B cell (primary cell): ENCODE measurements at places on chromosomes 2 and 18.

GRCh38 chr2:205768815-205769494 is 86.7 kb downstream of the NRP2 start:
- H3K27me3 ChIP-seq: peaks cover 4% of the 10 kb centered on the region
- no peaks in the 10 kb centered on the region for H3K36me3 ChIP-seq
- H3K4me1 ChIP-seq: peaks cover 2% of the 10 kb centered on the region
- H3K4me3 ChIP-seq: no peak overlapping the region
- H3K27ac ChIP-seq: no peak overlapping the region

DNA sequence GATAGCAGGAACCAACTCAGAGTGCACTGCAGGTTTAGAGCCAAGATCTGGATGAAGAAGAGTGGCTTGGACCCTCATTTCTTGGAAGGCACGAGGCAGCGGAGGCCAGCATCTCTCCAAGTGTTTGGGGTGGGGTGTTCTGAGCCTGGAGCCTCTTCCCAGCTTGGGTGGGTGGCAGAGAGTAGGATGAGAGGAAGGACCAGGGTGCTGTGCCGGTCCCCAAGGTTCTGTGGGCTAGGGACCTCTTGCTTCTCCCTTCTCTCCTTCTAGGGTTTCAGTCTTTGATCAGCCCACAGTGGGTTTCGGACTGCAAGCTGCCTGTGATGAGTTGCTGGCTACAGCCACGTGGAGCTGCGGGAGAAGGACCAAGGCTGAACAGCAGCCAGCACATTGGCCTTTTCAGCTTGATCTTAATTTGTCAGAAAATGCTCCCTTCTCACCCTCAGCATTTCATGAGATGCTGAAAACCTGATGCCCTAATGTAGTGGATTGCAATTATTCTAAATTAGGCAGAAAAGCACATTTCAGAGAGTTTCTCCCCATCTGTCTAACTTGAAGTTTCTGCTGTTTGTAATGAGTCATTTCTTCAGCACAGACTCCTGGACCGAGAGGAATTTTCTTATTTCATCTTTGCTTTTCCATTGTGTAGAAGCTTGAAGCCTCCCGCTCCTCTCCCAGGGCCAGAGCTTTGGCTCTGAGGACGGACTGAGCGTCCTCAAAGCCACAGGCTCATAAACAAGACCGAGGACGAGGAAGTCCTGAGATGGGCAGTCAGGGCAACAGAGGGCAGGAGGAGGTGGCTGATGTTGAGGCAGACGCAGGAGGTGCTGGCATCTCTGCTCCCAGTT is 99.1 kb upstream of the HDAC4 start:
- no peaks in the 10 kb centered on the region for H3K4me1 ChIP-seq
- no peak overlapping the region for H3K4me3 ChIP-seq
- H3K36me3 ChIP-seq: no peaks in the 10 kb centered on the region
- no peak for DNase-seq
- H3K27me3 ChIP-seq: no peaks in the 10 kb centered on the region

DNA sequence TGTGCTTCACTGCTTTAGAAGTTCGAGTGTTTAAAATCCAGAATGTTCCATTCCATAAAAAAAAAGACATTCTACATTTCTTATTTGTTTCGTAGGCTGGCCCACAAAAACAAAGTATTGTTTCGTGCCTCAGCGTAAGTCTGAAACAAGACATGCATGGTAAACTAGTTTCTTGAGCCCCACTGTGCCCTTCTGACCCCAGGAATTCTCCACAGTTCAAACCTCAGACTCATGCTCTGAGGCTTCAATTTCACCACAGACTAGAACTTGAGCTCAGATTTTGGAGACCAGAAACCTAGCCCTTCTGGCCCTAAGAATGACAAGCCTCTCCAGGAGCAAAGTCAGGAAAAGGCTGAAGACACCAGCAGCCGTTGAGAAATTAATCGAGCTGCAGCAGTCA is 151.5 kb downstream of the SLC8A1 start:
- no peak for DNase-seq
- no peak overlapping the region for H3K27ac ChIP-seq
- no peak overlapping the region for H3K4me3 ChIP-seq
- H3K27me3 ChIP-seq: no peaks in the 10 kb centered on the region

DNA sequence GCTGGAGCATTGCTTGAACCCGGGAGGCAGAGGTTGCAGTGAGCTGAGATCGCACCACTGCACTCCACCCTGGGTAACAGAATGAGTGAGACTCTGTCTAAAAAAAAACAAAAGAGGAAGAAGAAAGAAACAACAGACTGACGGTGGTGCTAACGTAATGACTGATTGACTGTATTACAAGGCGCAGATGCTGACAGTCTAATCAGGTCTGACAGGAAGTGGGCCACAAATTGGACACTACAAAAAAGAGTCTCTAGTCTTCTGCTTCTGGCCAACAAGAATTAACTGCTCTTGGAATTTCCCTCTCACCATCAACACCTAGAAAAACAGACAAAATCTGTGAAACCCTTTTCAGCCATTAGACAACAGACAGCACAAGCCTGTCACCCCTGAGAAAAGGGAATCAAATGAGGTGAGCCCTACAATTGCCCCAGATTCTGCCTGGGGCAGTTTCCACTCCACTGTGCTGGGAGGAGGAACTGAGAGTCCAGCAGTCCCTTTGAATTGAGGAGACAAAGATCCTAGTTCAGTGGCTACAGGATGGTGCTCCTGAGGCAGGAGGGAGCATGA is 43.3 kb downstream of the SNED1 start:
- peak overlapping the region; percentile 90 for H3K27ac ChIP-seq
- H3K4me3 ChIP-seq: no peak overlapping the region
- no peaks in the 10 kb centered on the region for H3K36me3 ChIP-seq
- DNase-seq: peak; percentile 92
- H3K4me1 ChIP-seq: peaks cover 58% of the 10 kb centered on the region

GRCh38 chr18:47235096-47235495 is 16.4 kb downstream of the SKOR2 start:
- no peak overlapping the region for H3K4me3 ChIP-seq
- peaks cover 10% of the 10 kb centered on the region for H3K27me3 ChIP-seq

DNA sequence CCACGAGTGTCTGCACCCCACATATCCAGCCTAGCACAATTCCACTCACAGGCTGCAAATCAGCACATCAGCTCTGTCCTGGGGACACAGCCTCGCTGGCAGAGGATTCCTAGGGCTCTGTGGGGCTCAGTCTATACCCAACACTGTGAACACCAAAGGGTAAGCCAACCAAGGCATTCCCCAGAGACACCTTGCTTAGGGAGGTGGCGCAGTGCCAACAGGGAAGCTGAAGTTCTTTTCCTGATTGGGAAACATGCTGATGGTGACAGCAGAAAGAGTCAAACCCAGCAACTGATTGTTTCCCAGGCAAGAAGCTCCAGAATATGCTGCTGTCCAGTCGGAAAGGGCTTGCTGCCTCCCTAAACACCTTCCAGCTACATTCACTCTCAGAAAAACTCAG is 55.8 kb downstream of the TTC32 start:
- H3K27me3 ChIP-seq: no peaks in the 10 kb centered on the region
- H3K36me3 ChIP-seq: no peaks in the 10 kb centered on the region
- H3K4me1 ChIP-seq: no peaks in the 10 kb centered on the region
- DNase-seq: no peak
- H3K4me3 ChIP-seq: no peak overlapping the region

- H3K27ac ChIP-seq: no peak overlapping the region
- no peaks in the 10 kb centered on the region for H3K36me3 ChIP-seq
- H3K27me3 ChIP-seq: no peaks in the 10 kb centered on the region
- DNase-seq: no peak
- no peak overlapping the region for H3K4me3 ChIP-seq
- no peaks in the 10 kb centered on the region for H3K4me1 ChIP-seq
Measured at GRCh38 chr2:189134485-189134884, 45.1 kb downstream of the COL5A2 start.

DNA sequence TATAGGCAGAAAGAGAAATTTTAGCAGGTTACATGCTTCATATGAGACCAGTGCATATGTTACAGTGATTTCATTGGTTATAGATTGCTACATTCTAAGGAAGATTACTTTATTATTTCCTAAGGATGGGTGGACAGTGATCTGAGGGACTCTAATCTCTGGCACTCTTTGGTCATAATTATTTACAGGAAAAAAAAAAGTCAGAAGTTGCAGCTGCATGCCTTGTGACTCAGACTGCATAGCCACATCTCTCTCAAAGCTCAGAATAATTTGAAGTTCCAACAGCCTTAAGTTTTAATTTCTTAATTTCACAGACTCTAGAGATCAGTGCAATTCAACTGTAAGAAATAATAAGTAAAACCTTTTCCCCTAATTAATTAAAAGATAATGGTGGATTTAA is 27.1 kb upstream of the BARD1 start:
- no peaks in the 10 kb centered on the region for H3K36me3 ChIP-seq
- no peaks in the 10 kb centered on the region for H3K27me3 ChIP-seq
- no peaks in the 10 kb centered on the region for H3K4me1 ChIP-seq
- no peak overlapping the region for H3K4me3 ChIP-seq
- H3K27ac ChIP-seq: no peak overlapping the region

GRCh38 chr2:217275091-217275490 is 415.2 kb upstream of the TNP1 start:
- no peaks in the 10 kb centered on the region for H3K4me1 ChIP-seq
- H3K36me3 ChIP-seq: no peaks in the 10 kb centered on the region
- H3K4me3 ChIP-seq: no peak overlapping the region
- DNase-seq: no peak

GRCh38 chr2:163774862-163775261 is 39.1 kb upstream of the FIGN start:
- H3K36me3 ChIP-seq: no peaks in the 10 kb centered on the region
- H3K4me1 ChIP-seq: no peaks in the 10 kb centered on the region

DNA sequence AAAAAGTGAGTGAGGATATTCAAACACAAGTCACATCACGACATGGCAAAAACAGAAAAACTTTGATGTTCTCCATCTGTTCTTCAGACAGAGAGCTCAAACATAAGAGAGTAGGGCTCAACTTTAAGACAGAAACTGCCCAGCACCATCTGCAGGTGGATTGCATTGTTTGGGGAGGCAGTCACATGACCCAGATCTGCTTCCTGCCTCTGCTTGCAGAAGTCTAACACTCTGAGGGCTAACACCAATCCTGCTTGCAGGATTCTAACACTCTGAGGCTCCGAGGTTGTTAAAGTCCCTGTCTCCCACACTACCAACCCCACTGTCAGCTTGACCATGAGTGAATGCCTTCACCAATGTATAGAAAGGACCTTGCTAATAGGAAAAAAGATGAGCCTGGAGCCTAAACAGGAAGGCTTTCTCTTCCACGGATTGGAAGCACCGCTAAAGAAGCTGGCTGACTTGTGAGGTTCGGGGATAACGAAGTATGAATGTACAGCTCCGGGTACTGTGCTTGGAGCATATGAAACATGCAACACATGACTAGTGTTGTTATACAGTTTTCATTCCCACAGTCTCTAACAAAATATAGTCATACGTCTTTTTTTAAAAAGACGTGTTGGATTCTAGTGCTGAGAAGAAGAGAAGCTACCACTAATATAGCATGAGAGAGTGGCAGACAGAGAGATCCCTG is 176.6 kb upstream of the CREB1 start:
- no peaks in the 10 kb centered on the region for H3K36me3 ChIP-seq
- peaks cover 2% of the 10 kb centered on the region for H3K4me1 ChIP-seq
- DNase-seq: peak; percentile 35
- H3K27me3 ChIP-seq: no peaks in the 10 kb centered on the region
- no peak overlapping the region for H3K4me3 ChIP-seq

GRCh38 chr2:88580088-88580487 is 47.2 kb downstream of the EIF2AK3 start:
- DNase-seq: no peak
- peaks cover 15% of the 10 kb centered on the region for H3K36me3 ChIP-seq
- H3K27ac ChIP-seq: no peak overlapping the region
- H3K4me3 ChIP-seq: no peak overlapping the region
- no peaks in the 10 kb centered on the region for H3K27me3 ChIP-seq

- H3K4me3 ChIP-seq: no peak overlapping the region
- no peak overlapping the region for H3K27ac ChIP-seq
- H3K4me1 ChIP-seq: no peaks in the 10 kb centered on the region
- H3K36me3 ChIP-seq: no peaks in the 10 kb centered on the region
Measured at GRCh38 chr2:33213244-33213643, 263.2 kb upstream of the RASGRP3 start.

GRCh38 chr2:110994250-110994961 is 126.3 kb upstream of the BCL2L11 start:
- peaks cover 13% of the 10 kb centered on the region for H3K4me1 ChIP-seq
- no peak overlapping the region for H3K4me3 ChIP-seq
- DNase-seq: peak; percentile 8
- H3K27me3 ChIP-seq: peaks cover 4% of the 10 kb centered on the region
- H3K36me3 ChIP-seq: no peaks in the 10 kb centered on the region

GRCh38 chr2:172179045-172179701 is 76.5 kb upstream of the DLX2 start:
- H3K36me3 ChIP-seq: no peaks in the 10 kb centered on the region
- H3K27ac ChIP-seq: no peak overlapping the region

- no peak for DNase-seq
- peak overlapping the region; percentile 97 for H3K27ac ChIP-seq
- H3K4me1 ChIP-seq: peaks cover 54% of the 10 kb centered on the region
- H3K36me3 ChIP-seq: peaks cover 4% of the 10 kb centered on the region
- peak overlapping the region; percentile 64 for H3K4me3 ChIP-seq
- H3K27me3 ChIP-seq: no peaks in the 10 kb centered on the region
Measured at GRCh38 chr2:127388423-127389164, 819 bp upstream of the MAP3K2 start.

DNA sequence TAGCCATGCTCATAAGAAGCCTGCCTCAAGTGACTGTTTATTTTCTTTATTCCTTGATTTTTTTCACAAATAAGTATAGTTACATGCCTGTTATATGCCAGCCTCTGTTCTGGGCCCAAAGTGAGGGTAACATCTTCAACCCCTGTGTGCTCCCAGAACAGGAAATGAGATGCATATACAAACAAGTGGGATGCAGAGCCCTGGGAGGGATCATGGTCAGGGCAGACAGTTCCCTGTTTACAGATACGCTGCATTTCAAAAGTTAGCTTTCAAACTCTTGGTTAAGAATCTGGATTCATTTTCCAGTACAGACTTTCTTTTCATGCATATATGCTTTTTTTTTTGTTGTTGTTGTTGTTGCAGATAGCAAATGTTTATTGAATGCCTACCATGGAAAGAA is 24.4 kb downstream of the GPR39 start:
- no peaks in the 10 kb centered on the region for H3K27me3 ChIP-seq
- H3K4me3 ChIP-seq: no peak overlapping the region
- H3K36me3 ChIP-seq: no peaks in the 10 kb centered on the region
- no peak overlapping the region for H3K27ac ChIP-seq
- H3K4me1 ChIP-seq: no peaks in the 10 kb centered on the region

- no peaks in the 10 kb centered on the region for H3K36me3 ChIP-seq
- no peak overlapping the region for H3K4me3 ChIP-seq
- no peaks in the 10 kb centered on the region for H3K4me1 ChIP-seq
- no peak overlapping the region for H3K27ac ChIP-seq
Measured at GRCh38 chr2:19102696-19103423, 255.6 kb downstream of the OSR1 start.

- no peak overlapping the region for H3K4me3 ChIP-seq
- H3K36me3 ChIP-seq: no peaks in the 10 kb centered on the region
- no peak for DNase-seq
- H3K4me1 ChIP-seq: peaks cover 32% of the 10 kb centered on the region
- no peak overlapping the region for H3K27ac ChIP-seq
- H3K27me3 ChIP-seq: no peaks in the 10 kb centered on the region
Measured at GRCh38 chr2:64137996-64138395, 6.2 kb downstream of the PELI1 start.
